ENCODE measurements at places on chromosomes 6 and 20. TPM values are rescaled to one million over a fixed set of nuclear protein-coding genes. Genes with fewer than 3 reads are reported as not detected.
A peak's percentile ranks its signal among the peaks of the same experiment; 100 is the strongest.

The SLC22A1 gene
- total RNA-seq, result 2.8 TPM

DNA sequence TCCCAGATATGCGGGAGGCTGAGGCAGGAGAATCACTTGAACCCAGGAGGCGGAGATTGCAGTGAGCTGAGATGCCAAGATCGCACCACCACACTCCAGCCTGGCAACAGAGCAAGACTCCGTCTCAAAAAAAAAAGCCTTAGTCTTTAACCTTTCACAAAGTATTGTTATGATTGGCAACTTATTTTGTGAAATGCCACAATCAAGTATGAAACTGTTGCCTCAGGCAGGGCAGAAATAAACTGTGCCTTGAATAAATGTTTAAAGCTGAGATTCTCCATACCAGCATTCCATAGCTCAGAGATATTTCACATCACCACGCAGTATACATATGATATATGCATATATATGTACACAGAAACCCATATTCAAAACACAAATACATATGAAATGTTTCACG is 120.1 kb upstream of the CCDC28A start:
- no peak for DNase-seq

- DNase-seq, result no peak
Measured at GRCh38 chr6:101851911-101852310, 458.4 kb downstream of the GRIK2 start.

- peak; percentile 87 for DNase-seq
Measured at GRCh38 chr6:13453771-13454251, 33.6 kb downstream of the GFOD1 start.

DNA sequence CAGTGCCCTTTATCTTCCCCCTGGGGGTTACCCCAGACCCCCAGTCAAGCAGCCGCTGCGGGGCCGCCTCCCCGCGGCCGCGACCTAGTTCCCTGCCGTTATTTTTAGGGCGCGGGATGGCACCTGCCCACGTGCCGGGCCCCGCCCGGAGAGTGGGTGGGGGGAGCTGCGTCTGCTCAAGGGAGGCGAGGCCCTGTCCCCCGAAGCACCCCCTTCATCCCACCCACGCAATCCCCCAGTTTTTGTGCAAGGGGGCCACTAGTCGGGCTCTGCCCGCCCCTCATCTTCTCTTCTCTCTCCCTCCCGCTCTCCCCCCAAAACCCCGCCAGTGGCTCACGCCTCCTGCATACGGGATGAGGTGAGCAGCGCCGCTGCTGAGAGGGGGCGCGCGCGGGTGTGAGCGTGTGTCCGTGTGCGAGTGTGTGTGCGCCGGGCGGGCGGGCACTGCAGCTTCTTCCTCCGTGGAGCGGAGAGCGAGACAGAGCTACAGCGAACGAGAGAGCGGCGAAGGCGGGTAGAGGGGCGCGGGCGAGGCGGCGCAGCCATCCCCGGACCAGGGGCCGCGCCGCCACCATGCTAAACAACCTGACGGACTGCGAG is at the start of gene SLC12A5:
Gene SLC12A5 (plus strand): TSS at position 444 of the 600 bp plus-strand sequence. CDS start 130 bp downstream, at position 574.
- no peak for DNase-seq

All from Daoy (cell line).